ENCODE measurements at places on chromosomes 16 and 17.
A peak's percentile ranks its signal among the peaks of the same experiment; 100 is the strongest.

DNA sequence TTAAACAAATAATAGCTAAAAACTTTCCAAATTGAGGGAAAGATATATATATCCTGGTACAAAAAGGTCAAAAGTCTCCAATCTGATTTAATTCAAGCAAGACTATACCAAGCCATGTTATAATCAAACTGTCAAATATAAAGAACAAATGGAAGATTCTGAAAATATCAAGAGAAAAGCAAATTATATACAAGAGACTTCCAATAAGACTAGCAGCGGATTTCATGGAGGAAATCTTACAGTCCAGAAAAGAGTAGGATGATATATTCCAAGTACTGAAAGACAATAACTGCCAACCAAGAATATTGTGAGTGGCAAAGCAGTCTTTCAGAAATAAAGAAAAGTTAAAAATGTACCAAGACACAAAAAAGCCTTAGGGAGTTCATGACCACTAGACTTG is 102.2 kb downstream of the CEP112 start:
- DNase-seq, result no peak

DNA sequence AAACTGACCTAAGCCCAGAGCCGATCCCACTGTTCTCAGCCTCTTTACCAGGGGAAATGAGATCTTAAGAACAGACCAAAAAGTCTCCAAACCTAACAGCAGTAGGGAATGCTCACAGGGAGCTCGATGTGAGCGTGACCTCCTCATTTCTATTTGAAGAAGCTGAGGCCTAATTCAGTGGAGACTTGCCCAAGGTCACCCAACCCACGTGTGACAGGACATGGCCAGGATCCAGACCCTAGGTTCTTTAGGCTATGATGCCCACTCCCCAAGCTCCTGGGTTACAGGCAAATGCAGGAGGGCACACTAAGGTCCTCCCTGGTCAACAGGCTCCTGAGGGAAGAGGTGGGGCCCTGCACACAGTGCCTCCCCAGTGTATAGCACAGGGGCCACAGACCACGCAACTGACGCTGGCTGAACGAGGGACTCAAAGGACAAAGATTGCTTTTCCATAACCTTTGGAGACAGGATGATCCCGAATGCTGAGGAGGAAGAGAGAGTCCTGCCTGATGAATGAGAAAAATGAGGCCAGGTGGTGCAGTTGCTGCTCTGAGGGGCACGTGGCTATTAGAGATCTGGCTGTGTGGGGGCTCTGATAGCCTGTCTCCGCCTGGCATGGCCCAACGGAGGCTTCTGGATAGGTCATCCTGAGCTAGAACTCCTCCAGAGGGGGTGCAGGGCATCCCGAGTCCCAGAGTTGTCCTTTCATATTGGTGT is 24.0 kb downstream of the MAP3K14 start:
- DNase-seq, result no peak

- no peak for DNase-seq
These were observed 1380.6 kb downstream of the CDH8 start for GRCh38 chr16:60655514-60656153.

- no peak for DNase-seq
These were observed 23.7 kb downstream of the PPL start for GRCh38 chr16:4913130-4913773.

- DNase-seq, result no peak
These were observed 13.4 kb downstream of the FBF1 start for GRCh38 chr17:75927286-75927922.

DNA sequence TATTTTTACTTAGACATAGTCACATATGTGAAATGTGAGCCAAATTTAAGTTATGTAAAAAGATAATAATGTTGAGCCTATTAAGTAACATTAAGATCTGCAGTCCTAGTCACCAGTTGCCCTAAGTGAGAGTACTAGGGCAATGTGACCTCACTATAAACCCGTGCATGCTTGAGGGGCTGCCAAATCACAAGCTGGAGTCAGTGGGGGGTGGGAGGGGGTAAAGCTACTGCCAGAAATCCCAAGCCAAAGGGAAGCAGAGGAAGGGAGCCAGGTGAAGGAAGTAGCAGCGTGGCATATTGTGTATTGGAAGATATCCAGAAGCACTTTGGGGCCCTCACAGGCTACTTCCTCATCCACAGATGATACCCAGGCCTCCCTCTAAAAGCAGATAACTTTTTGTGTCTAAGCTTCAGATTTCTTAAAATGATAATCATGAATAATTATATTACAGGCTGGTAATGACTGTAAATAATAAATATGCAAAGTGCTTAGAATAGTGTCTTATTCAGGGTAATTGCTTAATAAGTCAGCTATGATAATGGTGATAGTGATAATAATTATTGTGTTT is 134.1 kb downstream of the CA10 start:
- DNase-seq, result no peak

DNA sequence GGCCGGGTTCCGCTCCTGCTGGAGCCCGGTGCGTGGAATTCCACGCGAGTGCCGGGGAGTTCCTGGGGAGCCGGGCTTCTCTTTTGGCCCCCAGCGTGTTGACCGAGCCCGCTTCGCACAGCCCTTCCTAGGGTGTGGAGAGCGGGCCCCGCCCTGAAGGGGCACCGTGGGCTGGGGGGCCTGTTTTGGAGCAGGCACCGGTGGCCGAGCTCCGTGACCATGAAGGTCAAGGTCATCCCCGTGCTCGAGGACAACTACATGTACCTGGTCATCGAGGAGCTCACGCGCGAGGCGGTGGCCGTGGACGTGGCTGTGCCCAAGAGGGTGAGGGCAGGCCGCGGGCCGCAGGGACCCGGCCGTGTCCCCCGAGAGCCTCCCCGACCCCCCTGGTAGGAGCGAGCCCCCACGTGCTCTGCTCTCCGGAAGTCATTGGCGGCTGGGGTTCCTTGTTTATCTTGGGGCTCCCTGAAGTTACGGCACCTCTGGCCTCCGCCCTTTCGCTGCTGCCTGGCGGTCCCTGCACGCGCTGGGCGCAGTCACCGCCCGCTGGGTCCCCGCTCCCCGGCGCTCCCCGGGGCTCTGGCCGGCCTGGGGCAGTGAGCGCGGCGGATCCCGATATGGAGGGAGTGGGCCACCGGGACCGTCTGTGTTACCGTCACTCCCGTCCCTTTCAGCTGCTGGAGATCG is 528 bp downstream of the HAGHL start:
- no peak for DNase-seq

- no peak for DNase-seq
These were observed 9.9 kb downstream of the CENPX start for GRCh38 chr17:82012640-82013295.

DNA sequence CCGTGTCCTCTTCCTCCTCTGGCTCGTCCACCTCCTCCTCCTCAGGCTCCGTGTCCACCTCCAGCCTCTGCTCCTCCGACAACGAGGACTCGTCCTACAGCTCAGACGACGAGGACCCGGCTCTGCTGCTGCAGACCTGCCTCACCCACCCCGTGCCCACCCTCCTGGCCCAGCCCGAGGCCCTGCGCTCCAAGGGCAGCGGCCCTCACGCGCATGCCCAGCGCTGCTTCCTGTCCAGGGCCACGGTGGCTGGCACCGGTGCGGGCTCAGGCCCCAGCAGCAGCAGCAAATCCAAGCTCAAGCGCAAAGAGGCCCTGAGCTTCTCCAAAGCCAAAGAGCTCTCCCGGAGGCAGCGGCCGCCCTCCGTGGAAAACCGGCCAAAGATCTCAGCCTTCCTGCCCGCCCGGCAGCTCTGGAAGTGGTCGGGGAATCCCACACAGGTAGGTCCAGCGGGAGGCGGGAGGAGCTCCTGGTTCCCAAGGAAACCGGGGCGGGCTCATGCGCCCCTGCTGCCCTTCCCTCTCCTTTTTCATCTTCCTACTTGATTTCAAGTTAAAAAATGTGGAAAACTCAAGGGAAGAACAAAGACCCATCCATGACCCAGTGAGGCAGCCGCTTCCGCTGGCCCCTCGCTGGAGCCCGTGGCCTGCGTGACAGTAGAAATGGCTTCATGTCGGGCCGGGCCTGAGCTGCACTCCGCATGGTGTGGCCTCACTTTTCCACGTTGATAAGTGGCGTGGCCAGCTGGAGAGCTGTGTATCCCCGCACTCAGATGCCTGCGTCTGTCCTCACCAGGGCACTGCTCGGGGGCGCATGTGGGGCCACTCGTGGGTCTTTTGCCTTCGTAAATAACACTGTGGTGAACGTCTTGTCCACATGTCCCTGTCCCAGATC is 50.7 kb downstream of the ACTG1 start:
- DNase-seq, result no peak

DNA sequence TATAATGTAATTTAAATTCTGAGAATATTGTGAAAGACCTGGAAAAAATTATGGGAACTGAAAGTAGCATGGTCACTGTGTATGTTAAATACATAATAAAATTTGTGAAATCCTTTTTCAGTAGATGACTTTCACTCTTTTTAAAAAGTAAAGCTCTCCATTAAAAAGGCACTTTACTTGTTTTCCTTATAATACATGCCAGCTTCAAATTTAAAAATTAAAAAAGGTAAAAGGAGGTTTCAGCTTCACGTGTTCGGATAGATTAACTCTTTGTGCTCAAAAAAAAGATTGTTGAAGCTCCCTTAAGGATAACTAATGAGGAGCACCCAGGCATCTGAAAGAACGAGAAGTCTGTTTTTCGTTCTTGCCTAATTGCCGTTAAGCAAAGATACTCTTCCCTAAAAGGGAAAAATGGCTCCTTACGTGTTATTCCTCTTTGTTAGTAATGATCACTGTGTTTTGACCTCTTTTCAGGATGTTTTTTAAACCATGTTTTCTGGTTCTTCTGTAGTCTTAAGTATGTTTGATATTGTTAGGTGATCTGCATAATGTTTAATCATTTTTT is 87.8 kb downstream of the TUBD1 start:
- DNase-seq, result no peak

DNA sequence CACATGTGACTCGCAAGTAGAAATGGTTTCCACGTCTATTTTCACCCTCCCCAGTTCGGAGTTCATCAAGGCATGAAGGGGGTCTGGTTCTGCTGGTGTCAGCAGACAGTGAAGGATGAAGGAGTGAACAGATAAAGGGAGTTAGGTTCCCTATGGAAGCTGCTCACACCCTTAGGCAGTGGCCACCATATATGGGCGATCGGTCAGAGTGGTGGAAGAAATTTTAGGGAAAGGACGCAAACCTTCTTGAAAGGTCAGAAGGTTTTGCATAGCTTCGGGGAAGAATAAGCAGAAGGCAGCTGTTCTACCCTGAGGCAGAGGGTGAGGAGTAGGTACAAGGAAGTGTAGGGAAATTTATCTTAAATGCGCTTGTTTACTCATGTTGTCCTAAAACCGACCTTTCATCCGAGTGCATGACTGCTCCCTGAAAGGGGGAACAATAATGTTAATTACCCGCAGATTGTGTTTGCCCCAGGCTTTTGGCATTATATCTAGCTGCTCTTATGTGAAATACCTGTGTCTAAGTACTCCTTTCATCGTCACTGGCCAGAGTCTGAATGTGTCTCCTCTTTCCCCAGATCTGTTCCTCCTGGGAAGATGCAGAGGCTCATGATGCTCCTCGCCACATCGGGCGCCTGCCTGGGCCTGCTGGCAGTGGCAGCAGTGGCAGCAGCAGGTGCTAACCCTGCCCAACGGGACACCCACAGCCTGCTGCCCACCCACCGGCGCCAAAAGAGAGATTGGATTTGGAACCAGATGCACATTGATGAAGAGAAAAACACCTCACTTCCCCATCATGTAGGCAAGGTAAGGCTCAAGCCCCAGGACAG is 12.5 kb downstream of the CDH5 start:
- no peak for DNase-seq

- DNase-seq, result no peak
These were observed 1.0 kb downstream of the FLOT2 start for GRCh38 chr17:28896491-28896883.

GRCh38 chr17:8126491-8127066 is 2.7 kb upstream of the HES7 start:
- no peak for DNase-seq

DNA sequence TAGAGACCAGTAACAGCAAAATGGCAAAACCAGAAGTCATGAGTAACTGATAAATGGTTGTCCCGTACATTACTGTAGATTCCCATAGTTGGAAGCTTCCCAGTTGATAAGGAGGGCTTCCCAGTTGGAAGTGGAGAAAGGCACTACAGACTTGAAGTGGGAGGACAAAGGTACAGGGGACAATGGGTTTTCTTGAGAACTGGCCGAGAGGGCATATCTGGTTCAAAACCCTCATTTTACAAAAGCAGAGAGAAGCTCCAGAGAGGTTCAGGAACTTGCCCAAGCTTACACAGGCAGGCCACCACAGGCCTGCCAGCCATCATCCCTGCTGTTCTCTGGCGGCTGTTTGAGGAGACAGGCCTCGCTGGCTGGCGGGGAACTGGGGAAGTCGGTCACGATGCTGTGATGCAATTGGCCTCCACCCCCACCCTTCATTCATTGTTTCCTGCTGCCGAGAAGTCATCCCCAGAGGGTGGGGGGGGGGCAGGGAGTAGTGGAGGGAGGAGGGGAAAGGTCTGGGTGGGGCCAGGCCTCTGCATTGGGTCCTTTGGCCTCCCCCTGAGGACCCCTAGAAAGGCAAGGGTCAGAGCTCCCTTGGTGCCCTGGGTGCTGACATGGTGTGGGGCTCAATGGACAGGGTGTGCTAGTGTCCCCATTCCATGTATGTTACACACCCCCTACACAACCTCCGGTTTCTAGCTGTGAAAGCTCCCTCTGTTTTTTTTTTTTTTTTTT is 3.0 kb downstream of the UBALD2 start:
- DNase-seq, result no peak

- no peak for DNase-seq
These were observed 78.2 kb downstream of the FTO start for GRCh38 chr16:53782148-53782547.

GRCh38 chr16:66952430-66953110 is 8.5 kb upstream of the CES3 start:
- no peak for DNase-seq

GRCh38 chr17:42531455-42532354 is 4.3 kb upstream of the NAGLU start:
- DNase-seq, result no peak

DNA sequence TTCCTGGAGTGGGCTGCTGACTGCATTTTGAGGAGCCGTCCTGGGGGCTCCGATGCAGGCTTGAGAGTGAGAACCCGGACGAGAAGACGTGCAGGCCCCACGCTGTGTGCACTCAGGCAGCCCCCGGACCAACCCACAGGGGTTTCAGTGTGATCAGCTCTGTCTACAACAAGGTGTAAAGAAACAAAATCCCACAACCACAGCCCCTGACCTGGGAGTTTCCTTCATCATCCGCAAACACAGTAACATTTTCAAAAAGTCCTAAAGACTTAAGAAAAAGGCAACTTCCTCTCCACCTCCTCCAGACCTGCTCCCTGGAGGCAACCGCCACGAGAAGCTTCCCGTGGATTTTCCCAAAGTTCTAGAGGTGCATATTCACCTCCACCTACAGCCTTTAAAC is 15.4 kb upstream of the MEAK7 start:
- DNase-seq, result no peak

GRCh38 chr16:55944377-55944802 is 69.2 kb upstream of the CES5A start:
- peak; percentile 39 for DNase-seq

Measured in NT2/D1 (cell line).